Thoracic aorta (tissue), 2 donors: ENCODE measurements at places on chromosomes 1 and 21.

DNA sequence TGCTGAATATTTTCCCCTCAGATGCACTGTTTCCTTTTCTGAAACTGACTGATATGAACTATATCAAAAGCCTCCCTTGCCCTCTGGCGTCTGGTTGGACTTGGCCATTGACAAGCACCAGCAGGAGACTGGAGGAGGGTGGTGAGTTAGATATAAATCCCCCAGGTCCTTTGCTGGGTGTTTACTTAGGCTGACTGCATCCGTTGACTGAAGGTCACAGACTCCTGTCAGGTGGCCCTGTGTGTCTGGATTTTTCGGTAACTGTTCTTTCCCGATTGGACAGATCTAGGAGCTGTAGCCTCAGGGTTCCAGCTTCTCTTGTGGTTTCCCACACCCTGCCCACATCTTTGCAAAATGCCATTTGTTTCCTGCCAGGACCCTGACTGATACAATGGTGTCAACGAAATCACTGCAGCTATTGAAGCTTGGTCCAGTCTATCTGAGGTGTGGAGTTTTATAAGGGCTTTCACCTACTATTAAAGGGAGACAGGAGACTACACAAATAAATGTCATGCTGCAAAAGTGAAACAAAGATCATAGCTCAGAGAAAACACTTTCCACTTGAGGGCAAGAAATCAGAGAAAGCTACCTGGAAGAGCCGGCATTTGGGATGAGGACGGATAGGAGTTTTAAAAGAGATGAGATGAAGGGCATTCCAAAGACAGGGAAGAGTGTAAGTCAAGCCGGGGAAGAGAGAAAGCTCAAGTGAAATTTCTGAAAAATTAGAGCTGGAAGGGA, 1.5 kb upstream of the MAGI3 start:
- H3K4me1 ChIP-seq: peaks cover 32% of the 10 kb centered on the region
- no peaks in the 10 kb centered on the region for H3K27me3 ChIP-seq
- H3K36me3 ChIP-seq: no peaks in the 10 kb centered on the region
- H3K27ac ChIP-seq: no peak overlapping the region
- no peak for DNase-seq

GRCh38 chr1:74593887-74594866, 79.4 kb downstream of the ERICH3 start:
- no peak overlapping the region for H3K27ac ChIP-seq

GRCh38 chr1:74690364-74690696, 16.7 kb upstream of the ERICH3 start:
- no peaks in the 10 kb centered on the region for H3K4me1 ChIP-seq
- H3K27ac ChIP-seq: no peak overlapping the region

DNA sequence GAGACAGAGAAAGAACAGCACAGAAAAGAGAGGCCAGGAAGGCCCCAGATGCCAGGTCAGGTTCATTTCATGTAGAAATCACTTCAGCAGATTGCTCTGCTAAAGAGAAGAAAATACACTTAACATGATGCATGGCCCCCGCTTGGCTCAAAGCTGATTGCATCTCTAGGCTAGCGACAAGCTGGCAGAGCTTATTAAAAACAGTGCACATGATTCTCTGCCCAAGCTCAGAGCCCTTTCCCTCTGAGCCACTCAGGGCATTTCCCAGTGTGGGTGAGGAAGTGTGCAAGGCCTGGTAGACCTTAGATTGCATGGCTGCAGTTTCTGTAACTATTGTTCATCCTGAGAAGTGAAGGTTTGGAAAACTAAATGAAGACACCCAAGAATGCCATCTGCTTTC, 3.3 kb upstream of the CAPN9 start:
- no peak for DNase-seq
- no peaks in the 10 kb centered on the region for H3K4me1 ChIP-seq
- no peak overlapping the region for H3K27ac ChIP-seq

DNA sequence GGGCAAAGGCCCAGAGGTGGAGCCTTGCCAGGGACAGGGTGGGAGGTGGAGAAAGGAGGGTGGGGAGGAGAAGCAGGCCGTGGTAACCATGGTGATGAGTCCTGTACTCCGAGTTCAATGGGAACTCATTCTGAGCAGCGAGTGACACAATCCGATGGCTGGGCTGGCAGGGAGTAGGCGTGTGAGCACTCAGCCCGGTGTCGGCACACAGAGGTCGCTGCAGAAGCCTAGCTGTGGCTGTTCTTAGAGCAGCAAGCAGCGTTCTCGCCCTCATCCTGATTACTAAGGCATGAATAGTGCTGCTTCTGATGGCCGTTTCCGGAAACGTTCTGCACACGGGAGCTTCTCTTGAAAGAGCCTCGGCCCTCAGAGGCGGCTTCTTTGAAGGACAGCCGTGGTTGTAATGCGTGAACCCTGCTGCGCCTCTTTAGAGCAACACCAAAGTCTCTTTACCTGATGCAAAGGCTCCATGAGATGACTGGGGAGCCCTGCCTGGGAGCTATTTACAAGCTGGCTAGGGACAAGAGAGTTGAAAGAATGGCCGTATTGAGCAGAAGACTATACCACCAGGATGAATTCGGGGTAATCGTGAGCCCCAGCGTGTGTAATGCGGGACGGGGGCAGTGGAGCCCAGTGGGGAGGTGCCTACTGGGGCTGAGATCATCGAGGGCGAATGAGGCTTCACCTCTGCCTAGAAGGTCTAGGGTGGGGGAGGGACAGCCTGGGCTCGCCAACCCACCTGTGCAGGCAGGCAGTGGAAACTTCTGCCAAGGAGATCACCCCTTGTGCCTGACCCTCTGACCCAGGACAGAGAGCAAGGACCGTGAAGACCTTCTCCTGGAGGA, 72.8 kb upstream of the PAX7 start:
- no peak overlapping the region for H3K4me3 ChIP-seq
- no peaks in the 10 kb centered on the region for H3K4me1 ChIP-seq
- no peak overlapping the region for H3K27ac ChIP-seq
- DNase-seq: no peak
- no peaks in the 10 kb centered on the region for H3K27me3 ChIP-seq

DNA sequence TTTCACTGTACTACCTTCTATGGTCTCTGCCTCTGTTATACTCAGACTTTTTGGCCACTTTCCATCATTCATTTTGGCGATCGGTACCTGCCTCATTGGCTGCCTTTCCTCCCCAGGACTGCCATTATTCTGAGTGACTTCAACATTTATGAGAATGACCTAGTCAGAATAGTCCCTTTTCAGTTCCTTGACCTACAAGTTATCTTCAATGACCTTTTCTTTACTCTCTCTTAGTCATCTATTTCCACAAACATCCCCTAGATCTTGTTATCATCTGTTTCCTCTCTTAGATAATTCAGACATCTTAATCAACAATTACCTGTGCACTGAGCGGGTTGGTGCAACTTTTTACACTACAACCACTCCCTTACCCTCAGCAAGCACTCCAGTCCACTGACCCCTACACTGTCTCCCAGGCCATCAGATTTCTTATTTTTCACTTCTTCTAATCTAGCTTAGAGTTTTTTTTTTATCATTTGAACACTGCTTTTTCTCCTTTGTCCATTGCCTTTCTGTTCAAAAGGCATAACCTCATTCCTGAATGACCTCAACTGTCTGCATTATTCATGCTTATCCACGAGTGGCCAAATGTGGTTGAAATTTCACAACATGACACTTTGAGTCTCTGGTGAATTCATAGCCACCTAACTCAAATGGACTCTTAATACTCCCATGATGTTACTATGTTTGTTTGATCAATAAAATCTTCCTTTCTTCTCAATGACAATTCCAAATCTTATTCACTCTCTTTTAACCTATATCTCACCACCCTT, 112.7 kb downstream of the HMCN1 start:
- no peaks in the 10 kb centered on the region for H3K27me3 ChIP-seq
- no peak for DNase-seq
- no peak overlapping the region for H3K4me3 ChIP-seq
- no peaks in the 10 kb centered on the region for H3K36me3 ChIP-seq
- no peak overlapping the region for H3K27ac ChIP-seq

DNA sequence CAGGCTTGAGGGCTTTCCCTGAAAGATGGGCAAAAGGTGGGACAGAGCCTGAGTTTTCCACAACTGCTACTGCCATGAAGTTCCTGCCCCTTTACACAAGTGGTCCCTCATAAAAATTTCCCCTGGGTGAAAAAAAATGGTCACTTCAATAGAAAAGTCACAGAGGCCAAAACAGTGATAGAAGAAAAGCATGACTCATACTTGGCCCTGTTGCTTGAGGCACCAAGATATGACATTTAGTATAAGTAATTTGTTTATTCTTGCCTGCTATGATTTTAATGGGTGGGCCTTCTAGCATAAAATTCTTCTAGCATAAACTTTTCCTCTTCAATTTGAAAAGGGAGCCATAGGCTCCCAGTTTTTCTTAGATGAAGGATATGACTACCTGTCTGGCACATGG, 280.2 kb downstream of the DPYD start:
- H3K27ac ChIP-seq: no peak overlapping the region
- H3K27me3 ChIP-seq: no peaks in the 10 kb centered on the region
- H3K4me3 ChIP-seq: no peak overlapping the region
- H3K4me1 ChIP-seq: no peaks in the 10 kb centered on the region
- DNase-seq: no peak

- DNase-seq: no peak
- H3K4me3 ChIP-seq: no peak overlapping the region
- H3K27me3 ChIP-seq: no peaks in the 10 kb centered on the region
- peaks cover 72% of the 10 kb centered on the region for H3K36me3 ChIP-seq
- H3K4me1 ChIP-seq: no peaks in the 10 kb centered on the region
- no peak overlapping the region for H3K27ac ChIP-seq
Measured at GRCh38 chr1:158087320-158087927, 93.3 kb upstream of the CD1D start.

- DNase-seq: no peak
- H3K4me1 ChIP-seq: peaks cover 28% of the 10 kb centered on the region
- H3K27me3 ChIP-seq: no peaks in the 10 kb centered on the region
- no peaks in the 10 kb centered on the region for H3K36me3 ChIP-seq
- H3K27ac ChIP-seq: peak overlapping the region; percentile 70
Measured at GRCh38 chr1:85296980-85297379, 20.5 kb upstream of the BCL10 start.

GRCh38 chr1:33180911-33181890, 642 bp downstream of the TRIM62 start:
- no peak for DNase-seq
- H3K36me3 ChIP-seq: no peaks in the 10 kb centered on the region
- H3K4me1 ChIP-seq: peaks cover 15% of the 10 kb centered on the region
- peak overlapping the region; percentile 68 for H3K27ac ChIP-seq
- H3K4me3 ChIP-seq: peak overlapping the region; percentile 89

DNA sequence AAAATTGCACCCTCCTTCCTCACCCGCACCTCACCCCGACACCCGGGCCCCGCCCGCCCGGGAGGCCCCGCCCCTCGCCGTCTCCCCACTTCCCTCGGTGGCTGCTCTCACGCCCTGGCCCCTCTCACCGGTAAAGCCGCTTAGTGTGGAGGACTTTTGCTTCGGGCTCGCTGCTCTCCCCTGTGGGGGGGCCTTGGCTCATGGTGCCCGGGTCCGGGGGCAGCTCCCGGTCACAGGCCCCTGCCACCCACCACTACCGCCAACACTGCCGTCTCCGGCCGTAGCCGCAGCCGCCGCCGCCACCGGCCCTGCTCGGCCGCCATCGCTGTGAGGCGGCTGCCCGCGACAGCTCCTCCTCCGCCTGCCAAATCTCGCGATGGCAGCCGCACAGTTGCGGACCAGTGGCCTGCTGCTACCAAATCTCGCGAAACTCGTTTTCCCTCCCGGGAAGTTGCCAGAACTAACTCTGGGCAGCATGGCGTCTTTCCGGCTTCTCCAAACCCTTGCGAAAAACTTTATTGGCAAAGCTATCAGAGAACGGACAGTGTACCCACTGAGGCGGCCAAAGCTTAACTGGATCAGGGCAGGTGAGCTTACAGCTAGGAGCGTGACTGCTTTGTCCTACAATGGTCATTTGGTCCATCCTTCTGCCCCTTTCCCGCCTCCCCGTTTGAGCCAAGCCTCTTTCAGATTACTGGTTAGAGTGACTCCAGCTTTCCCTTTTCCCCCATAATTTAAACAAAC, at the start of gene SMG5:
SMG5 (minus strand) TSS at position 347 of the 744 bp plus-strand sequence; CDS start at position 202, 145 bp downstream.
- no peaks in the 10 kb centered on the region for H3K27me3 ChIP-seq
- H3K4me1 ChIP-seq: peaks cover 19% of the 10 kb centered on the region
- peak within 1 kb of the TSS; percentile 70 for H3K27ac ChIP-seq
- H3K4me3 ChIP-seq: peak within 1 kb of the TSS; percentile 83

GRCh38 chr1:231240883-231241735, at the start of gene GNPAT:
GNPAT (plus strand) TSS chr1:231241212; CDS start chr1:231241379, 167 bp downstream.
- H3K36me3 ChIP-seq: peaks cover 14% of the 10 kb centered on the region
- H3K4me1 ChIP-seq: peaks cover 27% of the 10 kb centered on the region
- no peaks in the 10 kb centered on the region for H3K27me3 ChIP-seq
- DNase-seq: peak; percentile 69

- no peak for DNase-seq
- H3K27me3 ChIP-seq: peaks cover 6% of the 10 kb centered on the region
- peaks cover 6% of the 10 kb centered on the region for H3K4me1 ChIP-seq
- H3K4me3 ChIP-seq: no peak overlapping the region
Measured at GRCh38 chr1:161484613-161485012, 20.6 kb upstream of the FCGR2A start.
